ENCODE measurements at places on chromosomes 11 and 22.

DNA sequence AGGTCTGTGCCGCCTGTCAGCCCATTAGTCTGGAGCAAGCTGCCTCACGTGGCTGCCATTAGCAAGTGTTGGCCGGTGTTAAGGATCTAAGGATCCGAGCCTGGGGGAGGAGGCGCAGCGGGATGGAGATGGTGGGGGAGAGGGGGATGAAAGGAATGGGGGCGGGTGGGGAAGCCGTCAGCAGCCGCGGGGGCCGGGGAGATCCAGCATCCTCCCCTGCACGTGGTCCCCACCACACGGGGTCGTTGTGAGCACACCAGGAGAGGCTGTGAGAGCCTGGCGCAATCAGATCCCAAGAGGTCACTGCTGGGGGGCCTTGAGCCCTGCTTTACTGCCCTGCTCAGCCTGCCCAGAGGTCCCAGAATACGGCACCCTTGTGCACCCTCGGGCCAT, 7.3 kb downstream of the CABP7 start:
- peaks cover 9% of the 10 kb centered on the region for H3K27me3 ChIP-seq
- H3K4me1 ChIP-seq, result peaks cover 6% of the 10 kb centered on the region
- no peaks in the 10 kb centered on the region for H3K36me3 ChIP-seq
- H3K4me3 ChIP-seq, result no peak overlapping the region
- no peak for DNase-seq

DNA sequence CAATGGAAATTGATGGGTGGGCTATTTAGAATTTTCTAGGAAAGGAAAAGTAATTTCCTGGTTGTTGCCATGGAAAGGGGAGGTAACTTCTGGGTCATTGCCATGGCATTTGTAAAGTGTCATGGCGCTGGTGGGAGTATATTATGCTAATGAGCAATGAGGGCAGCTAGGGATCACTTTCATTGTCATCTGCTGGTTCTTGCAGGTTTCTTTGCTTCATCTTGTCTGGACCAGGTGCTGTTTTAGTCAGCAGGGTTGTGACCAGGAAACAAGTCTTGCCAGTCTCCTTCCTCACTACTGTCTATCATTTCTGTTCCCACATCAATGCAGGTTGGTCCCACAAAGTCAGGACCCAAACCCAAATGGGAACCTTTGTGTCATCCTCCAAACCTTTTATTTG, 237.6 kb upstream of the C11orf87 start:
- H3K4me3 ChIP-seq, result no peak overlapping the region
- no peak for DNase-seq
- no peaks in the 10 kb centered on the region for H3K4me1 ChIP-seq
- H3K27me3 ChIP-seq, result no peaks in the 10 kb centered on the region
- H3K27ac ChIP-seq, result no peak overlapping the region

DNA sequence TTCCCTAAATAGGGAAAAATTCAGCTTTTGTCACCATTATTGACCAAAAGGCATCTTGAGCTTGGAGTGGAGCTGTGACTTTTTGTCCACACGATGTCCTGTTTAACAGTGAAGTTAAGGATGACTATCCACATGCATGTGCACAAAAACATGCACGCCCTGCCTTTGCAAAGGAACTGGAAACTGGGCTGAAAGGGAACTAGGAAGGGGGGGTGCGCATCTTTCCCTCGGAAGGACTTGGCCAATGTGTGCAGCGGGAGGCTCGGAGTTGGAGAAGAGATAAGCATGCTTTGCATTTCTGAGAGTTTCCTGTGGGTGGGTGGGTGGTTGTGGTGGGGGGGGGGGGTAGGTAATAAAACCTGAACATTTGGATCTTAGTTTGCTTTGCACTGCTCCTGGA, 411 bp upstream of the KIRREL3 start:
- DNase-seq, result no peak
- H3K36me3 ChIP-seq, result no peaks in the 10 kb centered on the region
- no peak overlapping the region for H3K27ac ChIP-seq

- H3K4me1 ChIP-seq, result no peaks in the 10 kb centered on the region
- no peak overlapping the region for H3K27ac ChIP-seq
- DNase-seq, result no peak
- H3K36me3 ChIP-seq, result peaks cover 46% of the 10 kb centered on the region
Measured at GRCh38 chr22:31692186-31692886, 30.3 kb upstream of the PISD start.

GRCh38 chr11:119635776-119636175, 93.2 kb downstream of the NECTIN1 start:
- H3K36me3 ChIP-seq, result no peaks in the 10 kb centered on the region
- no peak overlapping the region for H3K27ac ChIP-seq
- H3K27me3 ChIP-seq, result no peaks in the 10 kb centered on the region
- no peak for DNase-seq
